Left ventricle myocardium inferior (tissue), 1 donor: ENCODE measurements at places on chromosomes 6 and 20.

GRCh38 chr6:63685446-63686379, 50.1 kb downstream of the PHF3 start:
- DNase-seq, result no peak

- no peak for DNase-seq
Observed at GRCh38 chr6:40743690-40744446, 156.7 kb upstream of the LRFN2 start.

- DNase-seq, result no peak
Observed at GRCh38 chr6:43455531-43456428, at the start of gene DLK2. Gene DLK2, minus strand, starts transcription at chr6:43455548. Its CDS starts 723 bp downstream, at chr6:43454825.

GRCh38 chr6:138598562-138599173, 99.4 kb upstream of the NHSL1 start:
- DNase-seq, result no peak

DNA sequence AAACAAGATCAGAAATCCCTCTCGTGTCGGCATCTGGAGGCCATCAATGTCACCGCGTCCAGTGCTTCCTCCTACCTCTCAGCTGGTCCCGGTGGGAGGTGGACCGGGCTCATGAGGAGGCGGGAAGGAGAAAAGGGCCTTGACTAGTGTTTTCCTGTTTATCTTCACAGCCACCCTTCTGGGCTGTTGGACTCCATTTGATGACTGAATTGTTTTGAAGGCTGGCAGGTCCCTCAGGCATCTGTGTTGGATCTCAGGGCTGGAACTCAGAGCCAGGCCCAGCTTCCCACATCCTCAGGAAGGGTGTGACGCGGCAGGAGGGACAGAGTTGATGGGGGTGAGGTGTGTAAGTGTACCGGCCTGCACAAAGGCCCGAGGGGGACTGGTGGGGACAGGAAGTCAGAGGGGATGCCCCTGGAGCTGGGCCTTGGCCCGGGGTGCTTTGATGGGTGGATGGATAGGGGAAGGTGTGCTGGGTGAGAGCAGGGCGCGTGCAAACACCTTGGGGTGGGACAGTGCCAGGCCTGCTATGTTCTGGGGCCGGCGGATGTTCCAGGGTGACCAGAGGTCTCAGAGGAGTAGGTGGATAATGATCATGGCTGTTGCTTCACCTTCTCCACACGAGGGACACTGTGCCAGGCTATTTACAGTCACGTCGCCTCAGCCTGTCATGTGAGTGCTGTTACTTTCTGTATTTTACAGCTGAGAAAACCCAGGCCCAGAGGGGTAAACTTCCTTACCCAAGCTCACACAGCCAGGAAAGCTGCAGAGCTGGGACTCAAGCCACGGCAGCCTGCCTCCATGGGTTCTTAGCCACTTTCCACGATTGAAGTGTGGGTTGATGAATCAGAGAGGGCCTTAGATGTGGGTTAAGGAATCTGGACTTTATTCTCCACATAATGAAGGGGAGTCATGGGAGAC, 17.9 kb upstream of the CHMP4B start:
- DNase-seq, result peak; percentile 44

DNA sequence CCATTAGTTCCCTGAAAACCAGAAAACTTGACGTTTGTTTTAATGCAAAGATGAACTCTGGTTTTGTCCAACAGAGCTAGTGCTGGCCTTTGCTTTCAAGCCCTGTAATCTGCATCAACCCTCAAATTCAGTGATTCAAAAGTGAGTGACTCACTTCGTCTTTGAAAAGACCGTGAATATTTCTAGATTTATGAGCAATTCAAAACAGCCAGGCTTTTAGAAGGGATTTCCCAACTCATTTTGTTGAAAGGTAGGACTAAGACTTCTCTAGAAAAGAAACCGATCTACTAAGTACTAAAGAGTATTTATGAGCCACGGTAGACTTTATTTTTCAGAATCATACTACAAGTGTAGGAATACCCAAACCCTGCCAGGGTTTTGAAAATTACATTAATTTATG, 121.5 kb downstream of the UST start:
- DNase-seq, result no peak

DNA sequence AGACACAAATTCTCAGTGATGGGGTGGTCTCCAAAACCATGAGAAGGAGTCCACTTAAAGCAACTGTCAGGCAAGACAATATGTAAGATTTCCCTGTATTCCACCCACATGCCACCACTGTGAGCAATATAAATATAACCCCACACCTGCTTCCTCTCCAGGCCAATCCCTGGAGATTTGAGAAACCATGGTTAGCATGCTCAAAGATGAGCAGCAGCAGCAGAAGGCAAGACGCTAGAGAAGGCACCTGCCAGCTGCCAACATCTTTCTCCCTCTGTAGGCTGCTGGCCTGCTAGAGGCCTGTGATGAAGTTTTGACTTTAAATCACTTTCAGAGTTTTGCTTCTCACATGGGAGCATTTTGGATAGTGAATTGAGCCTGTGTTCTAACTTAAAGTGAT, 7.9 kb upstream of the SOD2 start:
- DNase-seq, result no peak
